Activated T-cell treated with anti-CD3 and anti-CD28 coated beads, Interleukin-2, amount 50 U/mL, for 72 hours (primary cell): ENCODE measurements at places on chromosomes 5 and 9.

- DNase-seq: peak; percentile 7
Observed at GRCh38 chr5:177023303-177023664, 788 bp downstream of the ZNF346 start.

GRCh38 chr9:89661391-89661949 is 56.7 kb downstream of the GADD45G start:
- no peak for DNase-seq

GRCh38 chr9:15944341-15944740 is 391.5 kb downstream of the CCDC171 start:
- no peak for DNase-seq

- peak; percentile 69 for DNase-seq
Observed at GRCh38 chr5:143016777-143017516, 246.8 kb downstream of the ARHGAP26 start.

DNA sequence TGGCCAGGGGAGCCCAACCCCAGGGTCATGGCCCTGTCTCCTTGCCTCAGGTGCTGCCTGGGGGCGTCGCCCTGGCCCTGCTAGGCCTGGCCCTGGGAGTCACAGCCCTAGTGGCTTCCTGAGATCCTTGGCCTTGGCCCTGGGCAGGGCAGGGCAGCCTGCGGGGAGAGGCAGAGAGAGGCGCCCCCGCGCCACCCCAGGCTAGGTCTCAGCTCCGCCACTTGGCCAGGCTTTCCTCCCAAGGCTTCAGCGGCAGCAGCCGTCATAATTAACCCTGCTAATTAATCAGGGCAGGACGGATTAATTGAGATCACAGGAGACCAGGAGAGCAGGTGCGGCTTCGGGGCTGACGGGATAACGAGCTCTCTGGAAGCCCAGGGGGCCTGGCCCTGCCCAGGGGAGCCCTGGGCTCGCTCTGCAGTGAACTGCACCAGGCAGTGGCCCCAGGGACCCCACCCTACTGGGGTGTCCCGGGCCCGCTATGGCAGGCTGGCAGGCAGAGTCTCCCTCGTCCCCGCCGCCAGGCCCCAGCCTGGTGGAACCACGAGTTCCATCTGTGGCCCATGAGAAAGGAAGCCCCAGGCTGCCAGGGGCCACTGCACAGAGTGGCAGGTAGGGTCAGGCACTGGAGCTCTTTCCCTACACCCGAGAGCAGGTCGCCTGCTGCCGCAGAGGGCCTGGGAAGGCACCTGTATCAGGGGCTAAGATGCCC is 269.6 kb downstream of the PBX3 start:
- DNase-seq: no peak

- no peak for DNase-seq
Observed at GRCh38 chr9:130453487-130453886, 8.7 kb downstream of the ASS1 start.

- no peak for DNase-seq
Observed at GRCh38 chr5:61085885-61086284, 76.4 kb downstream of the SMIM15 start.

DNA sequence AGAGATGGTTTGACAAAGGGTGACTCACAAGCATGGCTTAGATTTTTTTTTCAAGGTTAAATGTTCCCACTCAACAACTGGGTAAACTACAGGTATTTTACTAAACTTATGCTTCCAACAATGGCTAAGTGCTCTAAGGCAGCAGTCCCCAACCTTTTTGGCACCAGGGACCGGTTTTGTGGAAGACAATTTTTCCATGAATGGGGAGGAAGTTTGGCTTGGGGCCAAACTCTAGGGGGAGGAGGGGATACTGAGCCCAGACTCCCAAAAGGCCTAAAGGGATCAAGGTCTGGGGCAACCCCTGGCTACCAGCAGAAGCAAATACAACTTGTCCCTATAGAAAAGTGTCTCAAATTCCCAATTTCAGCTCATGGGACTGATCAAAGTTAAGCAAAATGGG is 32.0 kb upstream of the HSD17B3 start:
- no peak for DNase-seq

- DNase-seq: peak; percentile 23
Observed at GRCh38 chr9:971901-972500, 4.5 kb upstream of the DMRT3 start.

GRCh38 chr5:173278172-173278571 is 43.2 kb upstream of the NKX2-5 start:
- no peak for DNase-seq

GRCh38 chr9:105291938-105292337 is 47.5 kb downstream of the SLC44A1 start:
- no peak for DNase-seq

DNA sequence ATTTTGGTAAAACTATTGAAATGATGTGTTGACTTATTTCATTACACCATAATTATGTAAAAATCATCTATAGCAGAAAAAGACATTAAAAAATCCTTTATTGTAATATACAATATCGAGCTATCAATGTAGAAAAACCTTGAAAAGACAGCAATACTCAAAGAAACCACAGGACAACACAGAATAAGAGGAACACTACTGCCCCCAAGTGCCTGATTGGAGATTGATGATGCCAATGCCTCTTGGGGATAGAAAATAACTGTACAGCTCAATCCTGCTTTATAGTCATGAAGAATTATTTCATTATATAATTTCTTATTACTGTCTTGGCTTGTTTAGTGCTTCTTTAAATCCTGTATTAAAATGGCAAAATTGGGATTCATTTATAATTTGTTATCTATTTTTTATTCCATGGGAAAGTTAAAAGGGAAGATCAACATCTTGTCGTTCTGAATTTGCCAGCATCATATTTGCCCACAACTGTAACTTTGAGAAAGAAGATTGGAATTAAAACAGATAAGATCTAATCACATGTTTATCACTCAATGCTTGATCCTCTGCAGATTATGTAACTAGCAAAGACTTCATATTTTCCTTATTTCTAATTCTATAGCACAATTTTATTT is 337.5 kb downstream of the CDH9 start:
- DNase-seq: peak; percentile 1

DNA sequence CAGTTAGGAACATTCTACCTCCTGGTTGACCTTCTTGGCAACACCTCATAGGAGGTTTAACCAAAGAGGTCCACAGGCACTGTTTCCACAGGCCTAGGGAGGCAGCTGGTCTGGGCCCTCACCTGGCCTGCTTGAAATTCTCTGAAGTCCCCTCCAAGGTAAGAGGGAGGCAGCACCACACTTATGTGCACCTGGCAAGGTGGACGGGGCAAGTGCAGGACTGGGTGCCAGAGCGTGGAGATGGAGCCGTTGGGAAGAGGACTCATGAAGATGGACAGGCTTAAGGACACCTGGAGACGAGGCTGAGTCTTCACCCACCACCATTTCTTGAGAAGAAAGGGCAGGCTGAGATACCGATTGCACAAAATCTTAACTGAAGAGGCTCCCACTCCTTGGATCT is 6.6 kb upstream of the BARHL1 start:
- no peak for DNase-seq

- no peak for DNase-seq
Observed at GRCh38 chr9:5630081-5630507, 1.2 kb downstream of the RIC1 start.

DNA sequence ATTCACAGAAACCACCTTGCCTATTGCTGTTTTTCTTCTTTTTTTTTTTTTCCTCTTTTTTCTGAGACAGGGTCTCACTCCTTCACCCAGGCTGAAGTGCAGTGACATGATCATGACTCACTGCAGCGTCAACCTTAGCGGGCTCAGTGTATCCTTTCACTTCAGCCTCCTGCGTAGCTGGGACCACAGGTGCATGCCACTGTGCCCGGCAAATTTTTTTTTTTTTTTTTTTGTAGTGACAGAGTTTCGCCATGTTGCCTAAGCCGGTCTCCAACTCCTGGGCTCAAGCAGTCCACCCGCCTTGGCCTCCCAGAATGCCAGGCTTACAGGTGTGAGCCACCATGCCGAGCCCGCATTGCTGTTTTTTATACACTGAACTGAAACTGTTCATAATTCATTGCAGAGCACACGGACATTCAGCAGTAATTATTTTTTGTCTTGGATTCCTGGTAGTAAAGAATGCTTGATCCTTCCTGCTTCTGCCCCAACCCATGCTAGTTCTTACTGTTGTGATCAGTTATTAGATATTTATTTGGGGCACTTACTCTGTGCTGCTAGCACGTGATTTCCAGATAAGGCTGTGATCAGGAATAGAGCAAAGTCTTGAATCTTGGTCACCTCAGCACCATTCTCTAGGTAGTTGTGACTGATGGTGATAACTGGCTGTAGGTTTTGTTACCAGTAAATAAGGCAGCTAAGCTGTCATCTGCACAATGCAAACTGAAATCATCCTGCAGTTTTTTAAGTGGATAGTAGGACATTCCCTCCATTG is 14.0 kb downstream of the MAP3K1 start:
- DNase-seq: peak; percentile 66

DNA sequence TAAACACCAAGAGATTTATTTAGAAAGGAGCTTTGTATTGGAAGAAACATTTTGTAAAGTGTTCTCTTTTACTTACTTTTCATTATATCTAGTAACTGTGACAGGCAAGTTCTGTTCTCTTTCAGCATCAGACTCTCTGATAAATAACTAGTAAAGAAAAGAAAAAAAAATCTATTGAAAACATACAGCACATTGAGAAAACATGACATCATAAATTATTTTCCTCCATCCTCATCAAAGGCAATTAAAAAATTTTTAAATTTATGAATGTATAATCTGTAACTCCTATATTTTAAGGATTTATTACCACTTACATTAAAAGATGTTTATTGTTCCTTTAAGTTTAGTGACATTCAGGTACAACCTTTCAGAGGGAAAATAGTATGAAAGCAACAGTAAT is 11.1 kb downstream of the CCNH start:
- no peak for DNase-seq

DNA sequence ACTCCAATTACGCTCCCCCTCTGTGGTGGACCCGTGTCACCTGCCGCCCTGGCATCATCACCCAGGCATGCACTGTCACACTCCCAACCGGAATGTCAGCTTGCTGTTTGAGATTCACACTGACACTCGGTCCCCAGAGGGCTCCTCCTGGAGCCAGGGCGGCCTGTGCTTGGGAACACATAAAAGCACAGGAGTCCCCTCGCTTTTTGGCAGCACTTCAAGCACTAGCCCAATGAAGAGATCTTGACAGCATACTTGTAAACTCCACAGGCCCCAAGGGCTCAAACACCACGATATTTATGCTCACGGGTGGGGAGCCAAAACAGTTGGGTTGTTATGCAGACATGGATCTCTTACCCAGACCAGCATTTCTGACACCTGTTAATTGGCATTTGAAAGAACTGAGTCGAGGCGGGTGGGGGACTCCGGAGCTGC is 90.8 kb upstream of the EGFLAM start:
- DNase-seq: no peak

GRCh38 chr5:177339107-177339638 is 12.3 kb downstream of the LMAN2 start:
- no peak for DNase-seq
